ENCODE measurements at places on chromosomes 2 and 18.

- no peak for DNase-seq
Measured at GRCh38 chr18:475202-476031, 25.1 kb downstream of the COLEC12 start.

- no peak for DNase-seq
Measured at GRCh38 chr2:25056098-25056821, 14.4 kb downstream of the EFR3B start.

DNA sequence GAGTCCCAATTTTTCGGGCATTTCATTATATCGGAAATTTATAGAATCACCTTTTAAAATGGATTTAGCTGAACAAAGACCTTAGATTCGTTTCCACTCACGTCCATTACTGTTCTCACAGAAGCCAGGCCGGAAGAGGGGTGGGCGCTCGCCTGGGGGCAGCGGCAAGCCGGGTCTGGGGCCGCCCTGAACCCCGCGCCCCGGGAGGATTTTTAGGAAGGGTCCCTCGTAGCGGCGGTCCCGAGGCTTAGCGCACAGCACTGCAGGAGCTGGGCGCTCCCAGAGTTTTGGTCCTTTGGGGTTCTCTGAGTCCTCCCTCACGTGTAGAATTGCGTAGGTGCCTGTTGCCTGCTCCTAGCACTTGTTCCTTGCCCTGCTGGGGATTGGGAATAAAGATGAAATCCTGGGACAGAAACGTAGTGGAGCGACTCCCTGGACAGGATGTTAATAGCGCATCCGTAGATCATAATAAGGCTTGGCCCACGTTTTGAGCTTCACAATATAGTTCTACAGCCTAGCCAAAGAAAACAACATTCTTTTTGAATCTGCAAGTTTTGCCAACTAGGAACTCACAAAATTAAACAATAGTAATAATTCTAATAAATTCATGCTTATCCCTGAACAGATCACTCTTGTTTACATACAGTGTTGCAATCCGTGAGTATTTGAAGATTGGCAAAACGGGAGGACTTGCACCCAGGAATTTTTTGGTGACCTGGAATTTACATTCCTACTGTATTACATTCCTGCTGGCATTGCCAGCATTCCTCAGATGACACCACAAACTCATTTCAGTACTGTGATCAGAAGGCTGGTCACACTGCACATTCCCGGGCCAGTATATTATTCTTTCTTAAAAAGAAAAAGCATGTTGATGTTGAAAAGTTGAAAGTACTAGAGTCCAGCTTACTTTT lies 875 bp downstream of the C18orf63 start:
- DNase-seq, result no peak

GRCh38 chr2:230811508-230811907 lies 53.2 kb upstream of the ITM2C start:
- no peak for DNase-seq

DNA sequence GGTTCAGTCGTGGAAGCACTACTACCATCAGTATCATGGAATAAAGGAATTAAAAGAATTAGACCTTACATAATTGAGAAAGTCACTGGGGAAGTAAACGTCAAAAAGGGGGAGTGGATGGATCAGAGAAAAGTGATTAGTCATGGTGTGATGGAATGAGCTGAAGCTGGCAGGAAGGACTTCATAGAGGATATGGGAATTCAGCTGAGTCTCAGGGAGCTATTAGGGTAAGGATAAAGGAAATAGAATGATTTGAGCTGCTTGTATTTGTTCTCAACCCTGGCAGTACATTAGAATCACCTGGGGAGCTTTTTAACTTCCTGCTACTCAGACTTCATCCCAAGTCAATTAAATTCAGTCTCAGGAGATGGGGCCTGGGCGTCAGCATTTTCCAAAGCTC lies 53.4 kb upstream of the SETBP1 start:
- DNase-seq, result no peak

GRCh38 chr2:33335516-33335915 lies 140.9 kb upstream of the RASGRP3 start:
- DNase-seq, result no peak
